ENCODE measurements at places on chromosomes 16 and 17.

DNA sequence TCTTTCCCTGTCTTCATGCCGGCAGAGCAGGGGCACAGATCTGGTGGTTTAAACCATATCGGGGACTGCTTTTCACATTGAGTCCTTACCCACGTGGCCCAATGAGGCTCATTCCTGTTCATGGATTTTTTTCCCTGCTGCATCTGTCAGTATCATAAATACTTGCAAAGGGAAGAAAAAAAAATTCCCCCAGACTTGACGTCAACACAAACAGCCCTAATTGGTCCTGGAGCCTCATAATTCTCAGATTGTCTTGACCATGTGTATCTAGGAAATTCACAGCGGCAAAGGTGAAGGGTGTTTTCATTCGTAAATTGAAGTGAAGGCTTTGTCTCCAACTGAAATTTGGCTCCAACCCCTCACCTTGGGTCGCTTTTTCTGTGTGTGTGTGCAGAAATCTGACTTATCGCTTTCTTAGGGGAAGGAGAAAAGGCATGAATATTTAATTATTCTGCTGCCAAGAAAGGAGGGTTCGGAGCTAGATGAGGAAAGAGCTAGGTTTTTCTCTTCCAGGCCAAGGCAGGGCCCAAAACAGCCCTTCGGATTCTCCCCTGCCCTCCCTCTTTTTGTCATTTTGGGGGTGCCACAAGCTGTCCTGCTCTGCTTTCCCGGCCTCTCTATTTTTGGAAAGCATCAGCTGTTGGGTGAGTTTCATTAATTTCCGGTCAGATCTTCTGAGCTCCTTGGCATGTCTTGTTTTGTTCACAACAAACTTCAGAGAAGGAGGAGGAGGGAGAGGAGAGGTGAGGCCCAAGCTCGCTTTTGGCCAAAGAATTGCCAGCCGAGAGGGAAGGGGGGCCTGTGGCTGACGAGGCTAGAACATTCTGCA, 17.8 kb upstream of the CIBAR2 start:
- no peak for DNase-seq

- DNase-seq = no peak
Measured at GRCh38 chr16:11056090-11056992, 112.0 kb downstream of the CLEC16A start.

DNA sequence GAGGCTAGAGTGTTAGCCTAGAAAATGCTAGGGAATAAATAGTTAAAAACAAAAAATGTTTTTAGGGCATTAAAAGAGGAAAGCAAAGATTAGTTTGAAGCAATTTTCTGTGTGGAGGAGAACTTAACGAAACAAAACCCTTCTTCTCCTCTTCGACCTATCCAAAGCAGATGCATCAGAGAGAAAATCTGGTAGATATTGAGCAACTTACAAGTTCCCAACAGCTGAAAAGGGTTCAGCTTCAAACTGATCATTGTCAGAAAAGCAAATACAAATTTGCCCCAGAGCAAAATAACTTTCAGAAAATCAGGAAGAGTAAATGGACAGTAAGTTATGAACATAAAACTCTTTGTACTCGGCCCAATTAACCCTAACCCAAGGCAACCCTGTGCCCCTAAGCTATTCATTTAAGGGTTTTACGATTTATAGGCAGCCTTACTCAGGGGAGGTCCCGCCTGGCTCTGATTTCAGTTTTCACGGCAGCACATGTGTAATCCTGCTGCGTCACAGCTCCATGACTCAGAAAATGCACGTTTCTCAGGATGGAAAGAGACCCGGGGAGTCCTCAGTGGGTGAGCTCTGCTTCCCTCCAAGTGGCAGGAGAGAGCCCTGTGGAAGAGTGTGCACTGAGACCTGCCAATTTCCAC, 405.7 kb upstream of the SALL1 start:
- DNase-seq = no peak

- DNase-seq = no peak
Measured at GRCh38 chr16:5015351-5015750, 18.4 kb downstream of the NAGPA start.

DNA sequence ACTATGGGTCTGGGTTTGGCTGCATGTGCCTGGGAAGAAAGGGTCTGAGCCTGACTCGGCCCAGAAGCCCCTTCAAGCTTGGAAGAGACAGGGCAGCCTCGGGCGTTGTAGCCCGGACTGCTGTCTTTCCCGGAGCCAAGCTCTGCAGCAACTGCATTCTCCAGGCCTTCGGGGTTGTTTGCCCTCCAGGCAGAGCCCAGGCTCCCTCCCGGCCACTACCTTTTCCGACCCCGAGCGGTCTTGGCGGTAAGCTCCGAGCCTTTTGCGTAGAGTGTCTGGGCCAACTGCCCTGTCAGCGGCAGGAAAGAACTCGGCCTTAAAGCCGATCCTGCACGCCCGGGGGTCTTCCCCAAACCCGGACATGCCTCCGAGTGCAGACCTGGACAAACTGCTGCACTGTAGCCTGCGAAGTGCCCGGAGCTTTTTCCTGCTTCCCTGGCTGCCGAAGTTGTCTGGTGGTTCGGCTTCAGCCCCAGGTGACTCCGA, 1.3 kb downstream of the LHX1 start:
- no peak for DNase-seq

- no peak for DNase-seq
Measured at GRCh38 chr17:61379457-61380216, 20.0 kb upstream of the TBX2 start.
